Muscle of back (tissue), 13 donors: ENCODE measurements at places on chromosomes 1 and 21.

DNA sequence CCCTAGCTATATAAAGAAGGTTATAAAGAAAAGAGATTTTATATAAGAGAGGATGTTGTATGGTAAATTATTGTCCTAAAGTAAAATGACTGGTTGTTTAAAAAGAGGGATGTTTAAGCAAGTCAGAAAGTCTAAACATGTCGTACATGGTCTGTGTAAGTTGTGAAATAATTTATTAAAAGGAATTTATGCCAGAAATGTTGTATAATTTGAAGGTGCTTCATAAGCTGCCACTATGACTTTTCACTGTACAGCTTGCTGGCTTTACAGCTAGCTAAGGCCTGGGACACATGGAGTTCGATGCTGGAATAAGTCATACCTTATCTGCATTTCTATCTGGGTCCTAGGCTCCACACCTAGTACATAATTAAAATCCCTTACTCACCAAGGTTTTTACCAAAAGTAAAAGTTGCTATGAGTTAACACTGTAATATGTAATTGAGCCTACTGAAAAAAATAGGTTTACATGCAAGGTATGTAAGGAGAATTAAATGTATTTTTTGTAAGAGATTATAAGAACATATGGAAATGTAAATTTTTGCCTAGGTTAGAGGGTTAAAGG, 59.0 kb upstream of the EDEM3 start:
- no peak for DNase-seq

- DNase-seq = peak; percentile 42
Measured at GRCh38 chr21:25733859-25734653, 648 bp downstream of the ATP5PF start.

GRCh38 chr1:85607921-85608265, 27.3 kb downstream of the CCN1 start:
- DNase-seq = no peak

DNA sequence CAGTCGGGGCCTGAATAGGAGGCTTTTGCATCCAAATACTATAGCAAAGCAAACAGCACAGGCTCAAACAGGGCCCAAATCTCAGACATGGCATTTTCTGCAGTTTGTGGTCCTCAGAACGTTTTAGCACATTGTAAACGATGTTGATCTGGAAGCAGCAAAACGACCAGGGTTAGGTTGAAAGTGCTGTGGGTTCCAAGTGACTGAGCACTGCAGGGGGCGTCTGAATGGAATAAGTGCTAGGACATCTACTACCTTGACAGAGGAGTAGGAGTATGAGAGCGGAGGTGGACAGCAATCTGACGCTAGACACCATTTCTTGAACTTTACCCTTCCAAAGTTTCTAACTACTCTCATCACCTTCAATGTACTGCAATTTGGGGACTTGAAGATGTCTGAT, 214.9 kb downstream of the BARHL2 start:
- no peak for DNase-seq

GRCh38 chr1:186620566-186621350, 59.5 kb downstream of the PTGS2 start:
- DNase-seq = no peak
